KBM-7 (cell line): ENCODE measurements at places on chromosomes 1 and 21.

DNA sequence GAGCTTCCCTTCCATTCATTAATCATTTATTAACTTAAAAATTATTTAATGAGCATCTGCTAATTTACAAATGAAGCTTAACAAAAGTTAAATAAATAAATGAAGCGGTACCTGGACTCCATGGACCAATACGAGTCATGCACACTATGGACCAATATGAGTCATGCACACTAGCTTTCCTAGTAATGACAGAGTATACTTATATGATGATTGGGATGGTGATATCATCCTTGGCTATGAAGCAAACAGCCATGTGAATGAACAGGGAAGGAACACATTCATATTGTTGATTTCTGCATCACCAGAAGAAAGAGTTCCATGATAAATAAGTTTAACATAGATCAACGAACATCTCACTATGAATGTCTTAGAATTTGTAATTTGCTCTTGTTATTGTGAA lies 109.9 kb downstream of the SPAG17 start:
- DNase-seq, result no peak

DNA sequence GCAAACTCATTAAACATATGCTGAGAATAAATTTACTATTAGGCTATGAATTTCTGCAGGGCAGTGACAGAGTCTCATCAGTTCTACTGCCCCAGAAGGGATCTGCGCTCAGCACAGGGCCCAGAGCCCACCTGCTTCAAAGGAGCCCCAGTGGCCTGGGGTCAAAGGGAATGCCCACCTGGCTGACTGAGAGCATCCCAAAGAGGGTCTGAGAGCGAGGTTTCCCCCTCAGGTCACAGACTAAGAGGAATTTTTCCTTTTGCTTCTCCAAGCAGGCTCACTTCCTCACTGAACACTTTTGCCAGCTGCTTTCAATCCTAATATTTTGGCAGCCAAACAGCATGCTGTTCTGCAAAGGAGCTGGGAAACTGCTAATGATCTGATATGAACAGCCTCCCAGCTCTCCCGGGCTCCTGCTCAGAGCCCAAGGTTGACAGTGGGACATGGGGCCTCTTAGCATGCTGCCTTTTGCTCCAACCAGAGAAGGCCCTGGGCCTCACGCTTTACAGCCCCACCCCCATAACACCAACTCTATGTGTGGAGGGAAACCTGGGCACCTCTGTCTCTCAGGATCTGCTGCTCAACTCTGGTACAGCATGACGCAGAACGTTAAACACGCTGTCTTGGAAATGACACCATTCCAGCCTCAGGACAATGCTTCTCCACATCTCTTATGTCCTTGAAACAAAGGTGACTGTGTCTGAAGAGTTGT lies 70.7 kb upstream of the SYT6 start:
- no peak for DNase-seq

- no peak for DNase-seq
Measured at GRCh38 chr1:6065093-6065858, 19.6 kb downstream of the KCNAB2 start.

DNA sequence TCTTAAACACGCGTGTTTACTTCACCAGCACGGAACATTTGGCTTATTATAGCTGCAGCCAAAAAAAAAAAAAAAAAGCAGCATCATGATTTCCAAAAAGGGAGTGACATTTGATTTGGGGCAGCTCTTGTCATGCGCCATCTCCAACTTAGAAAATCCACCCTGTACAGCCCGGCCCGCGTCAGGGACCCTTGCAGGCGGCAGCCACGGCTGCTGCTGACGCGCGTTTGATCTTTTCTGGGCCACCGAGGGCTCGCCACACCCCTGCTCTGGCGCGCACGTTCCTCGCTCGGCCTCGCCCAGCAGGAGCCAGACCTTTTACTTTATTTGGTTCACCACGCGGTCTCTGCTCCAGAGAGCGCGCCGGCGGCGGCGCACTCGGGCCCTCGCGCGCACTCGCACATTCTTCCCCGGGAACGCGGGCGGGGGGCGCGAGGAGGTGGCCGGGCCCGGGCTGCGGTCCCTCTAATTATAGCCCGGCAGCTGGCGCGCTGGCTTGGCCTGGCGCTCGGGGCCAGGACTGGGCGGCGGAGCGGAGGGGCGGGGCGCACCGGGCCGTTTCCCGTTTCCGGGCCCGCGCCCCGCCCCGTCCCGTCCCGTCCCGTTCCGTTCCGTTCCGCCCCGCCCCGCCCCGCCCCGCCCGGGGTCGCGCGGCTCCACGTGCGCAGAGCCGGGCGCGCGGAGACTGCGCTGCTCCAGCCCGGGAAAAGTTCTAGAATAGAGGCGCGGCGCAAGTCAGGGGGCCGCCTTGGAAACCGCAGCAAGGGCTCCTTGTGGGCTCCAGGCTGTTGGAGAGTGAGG lies 10.2 kb downstream of the IRF2BP2 start:
- DNase-seq, result peak; percentile 95

- peak; percentile 86 for DNase-seq
Measured at GRCh38 chr1:225881959-225882693, at the start of gene TMEM63A. TSS of gene TMEM63A (minus strand) at chr1:225882380. CDS start at chr1:225877580, 4,800 bp downstream.

DNA sequence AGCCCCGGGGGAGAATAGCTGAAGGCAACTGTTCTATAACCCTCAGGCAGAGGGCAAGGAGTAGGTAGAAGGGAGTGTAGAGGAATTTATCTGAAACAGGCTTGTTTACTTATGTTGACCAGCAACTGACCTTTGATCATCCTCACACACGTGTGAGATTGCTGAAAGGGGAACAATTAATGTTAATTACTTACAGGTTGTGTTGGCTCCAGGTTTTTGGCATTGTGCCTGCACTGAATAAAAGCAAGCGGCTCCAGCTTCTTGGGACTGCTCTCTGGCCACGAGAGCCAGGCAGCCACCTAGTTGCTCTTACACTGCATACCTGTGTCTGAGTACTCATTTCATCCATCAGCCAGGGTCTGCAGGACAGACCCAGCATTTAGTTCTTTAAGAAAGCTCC lies 41.3 kb upstream of the ARHGEF10L start:
- no peak for DNase-seq

- DNase-seq, result no peak
Measured at GRCh38 chr21:44989537-44989886, 49.7 kb downstream of the SLX9 start.

DNA sequence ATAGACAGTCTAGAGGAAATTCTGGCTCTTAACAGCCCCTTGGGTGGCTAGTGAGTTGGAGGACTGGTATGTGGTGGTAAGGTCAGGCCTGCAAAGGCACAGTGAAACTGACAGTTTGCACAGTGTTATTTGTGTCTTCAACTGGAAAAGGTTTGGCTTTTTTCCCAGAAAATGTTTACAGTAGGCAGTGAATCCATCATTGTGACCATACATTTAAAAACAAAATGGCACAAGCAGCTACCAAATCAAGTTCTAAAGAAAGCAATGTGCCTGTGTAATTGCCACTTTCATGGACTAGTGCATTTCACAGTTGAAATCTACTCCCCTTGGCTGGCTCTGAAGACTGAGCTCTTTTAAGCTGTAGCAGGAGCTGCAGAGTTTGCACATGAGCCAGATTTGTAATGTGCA lies 24.8 kb downstream of the ATPAF1 start:
- DNase-seq, result no peak

DNA sequence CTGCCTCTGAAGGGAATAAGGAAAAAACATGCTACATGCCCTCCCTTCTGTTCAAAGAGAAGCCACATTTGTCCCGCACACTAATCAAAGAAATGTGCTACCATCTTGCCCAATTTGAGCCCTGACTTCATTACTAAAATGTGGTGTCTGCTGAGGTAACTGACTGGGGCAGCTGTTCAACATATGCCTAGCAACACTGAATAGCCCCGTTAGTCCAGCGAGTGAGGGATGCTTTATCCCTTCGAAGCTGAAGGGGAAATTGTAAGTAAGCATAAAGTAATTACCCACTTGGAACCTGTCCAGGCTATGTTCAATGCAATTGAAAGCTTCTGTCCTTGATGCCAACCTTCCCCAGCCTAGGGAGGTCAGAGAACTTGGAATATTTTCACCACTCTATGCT lies 310.6 kb downstream of the SEC16B start:
- DNase-seq, result no peak

DNA sequence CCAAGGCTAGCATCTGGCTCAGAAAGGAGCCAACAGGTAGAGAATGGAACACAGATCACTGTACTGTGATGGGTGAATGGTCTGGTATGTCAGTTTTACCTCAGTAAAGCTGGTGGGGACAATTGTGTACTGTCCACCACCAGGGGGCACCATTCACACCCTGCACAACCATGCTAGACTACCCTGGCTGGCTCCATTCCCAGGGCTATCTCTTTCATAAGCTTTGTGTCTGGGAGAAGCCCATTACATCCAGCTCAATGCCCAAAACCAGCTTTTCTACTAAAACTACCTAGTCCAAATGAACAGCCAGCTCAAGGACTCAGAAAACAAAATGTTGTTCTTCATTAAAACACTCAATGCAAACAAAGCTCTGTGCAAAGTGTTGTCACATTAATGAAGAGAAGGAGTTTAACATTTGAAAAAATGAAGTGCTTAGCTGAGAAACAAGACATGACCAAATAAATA lies 62.0 kb upstream of the RASAL2 start:
- peak; percentile 87 for DNase-seq

GRCh38 chr1:171457412-171457811 lies 27.9 kb upstream of the PRRC2C start:
- no peak for DNase-seq

GRCh38 chr1:205525495-205526285 lies 21.2 kb downstream of the CDK18 start:
- no peak for DNase-seq

GRCh38 chr1:101435831-101436511 lies 199.2 kb downstream of the S1PR1 start:
- no peak for DNase-seq

GRCh38 chr1:208461680-208462079 lies 217.5 kb upstream of the PLXNA2 start:
- no peak for DNase-seq

GRCh38 chr1:69081668-69082067 lies 486.1 kb upstream of the LRRC7 start:
- DNase-seq, result no peak

DNA sequence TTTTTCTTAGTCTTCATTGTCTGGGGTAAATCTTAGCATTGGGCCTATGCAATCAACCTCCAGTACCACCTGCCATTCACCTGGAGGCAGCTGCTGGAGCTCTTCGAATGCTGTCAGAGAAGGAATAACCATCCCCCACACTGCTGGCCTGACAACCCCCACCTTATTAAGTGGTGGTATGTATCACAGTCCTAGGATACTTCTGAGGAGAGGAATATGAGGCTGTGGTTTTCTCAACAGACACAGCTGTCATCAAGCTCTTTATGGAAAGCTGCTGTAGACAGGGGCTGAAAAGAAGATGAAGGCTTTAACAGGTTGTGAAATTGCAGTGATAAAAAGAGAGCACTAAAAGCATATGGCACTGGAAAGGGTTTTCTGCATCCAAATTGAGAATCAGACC lies 61.7 kb downstream of the TSEN15 start:
- DNase-seq, result peak; percentile 2

DNA sequence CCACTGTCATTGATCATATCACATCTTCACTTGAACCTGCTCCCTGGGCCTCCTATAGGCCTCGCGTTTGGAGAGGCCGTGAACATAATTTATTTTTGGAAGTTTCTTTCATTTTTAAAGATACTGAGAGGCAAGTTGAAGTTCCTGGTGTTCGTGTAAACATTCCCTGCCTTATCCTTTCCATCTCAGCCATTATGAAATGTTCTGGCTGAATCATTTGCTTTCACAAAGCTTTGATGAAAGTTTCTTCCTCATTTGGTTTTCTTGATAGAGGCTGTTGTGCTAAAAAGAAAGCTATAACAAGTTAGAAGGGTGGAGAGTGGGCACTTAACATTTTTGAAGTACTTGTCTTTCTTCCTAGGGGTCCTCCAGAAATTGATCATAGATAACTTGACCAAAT lies 15.5 kb downstream of the CAMTA1 start:
- DNase-seq, result peak; percentile 24

DNA sequence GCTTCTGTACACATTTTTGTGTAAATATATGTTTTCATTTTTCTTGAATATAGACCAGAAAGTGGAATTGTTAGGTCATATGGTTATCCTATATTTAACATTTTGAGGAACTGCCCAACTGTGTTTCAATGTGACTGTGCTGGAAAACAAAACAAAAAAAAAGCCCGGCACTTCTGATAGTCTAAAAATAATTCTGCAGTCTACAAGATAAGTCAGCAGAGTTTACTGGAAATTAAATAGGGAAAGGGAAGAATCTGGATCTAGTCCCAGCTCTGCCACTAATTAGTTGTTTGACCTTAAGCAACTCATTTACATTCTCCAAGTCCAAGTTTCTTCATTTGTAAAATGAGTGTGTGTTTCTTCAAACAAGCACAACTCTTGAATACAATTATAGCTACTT lies 869.1 kb upstream of the B3GALT2 start:
- no peak for DNase-seq

DNA sequence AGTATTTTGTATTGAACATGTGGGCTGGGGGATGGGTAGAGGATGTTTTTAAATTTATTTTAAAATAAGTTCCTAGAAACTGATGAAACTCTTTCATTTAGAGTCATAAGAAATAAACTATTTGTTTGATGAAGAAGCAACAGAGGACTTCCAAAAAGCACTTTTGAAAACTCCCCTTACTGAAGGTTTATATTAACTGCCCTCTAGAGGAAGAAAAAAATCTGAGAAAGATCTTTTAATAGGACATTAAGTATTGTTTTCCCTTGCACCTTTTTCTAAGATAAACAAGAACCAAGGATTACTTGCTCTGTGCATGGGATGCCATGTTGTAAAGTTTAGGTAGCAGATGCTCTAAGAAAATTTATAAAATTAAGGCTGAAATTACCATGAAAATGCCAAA lies 14.1 kb downstream of the DISP1 start:
- no peak for DNase-seq
